ENCODE measurements at places on chromosomes 11 and 22. TPM values are rescaled to one million over a fixed set of nuclear protein-coding genes. Genes with fewer than 3 reads are reported as not detected.

Gene PDE2A
- 44.0 TPM for polyA plus RNA-seq

Gene ZNF280B
- 0.92 TPM for polyA plus RNA-seq

Gene HIC2
- polyA plus RNA-seq: 1.3 TPM

- no peak overlapping the region for H3K4me3 ChIP-seq
- H3K27me3 ChIP-seq: no peaks in the 10 kb centered on the region
- DNase-seq: no peak
- no peaks in the 10 kb centered on the region for H3K36me3 ChIP-seq
- no peaks in the 10 kb centered on the region for H3K4me1 ChIP-seq
- no peak overlapping the region for H3K27ac ChIP-seq
Measured at GRCh38 chr11:109853156-109853776, 239.9 kb upstream of the ZC3H12C start.

- no peaks in the 10 kb centered on the region for H3K36me3 ChIP-seq
- H3K4me1 ChIP-seq: no peaks in the 10 kb centered on the region
Measured at GRCh38 chr11:123719452-123719851, 22.0 kb downstream of the ZNF202 start.

- no peak overlapping the region for H3K27ac ChIP-seq
- H3K36me3 ChIP-seq: no peaks in the 10 kb centered on the region
- H3K4me1 ChIP-seq: peaks cover 2% of the 10 kb centered on the region
Measured at GRCh38 chr11:9017773-9018172, 14.0 kb upstream of the NRIP3 start.

- no peaks in the 10 kb centered on the region for H3K4me1 ChIP-seq
- no peak overlapping the region for H3K4me3 ChIP-seq
- no peaks in the 10 kb centered on the region for H3K27me3 ChIP-seq
- H3K27ac ChIP-seq: no peak overlapping the region
Measured at GRCh38 chr11:76176463-76176862, 29.8 kb downstream of the WNT11 start.

GRCh38 chr11:34029176-34029575 is 22.4 kb upstream of the CAPRIN1 start:
- no peaks in the 10 kb centered on the region for H3K36me3 ChIP-seq
- H3K27ac ChIP-seq: no peak overlapping the region
- H3K4me3 ChIP-seq: no peak overlapping the region
- no peak for DNase-seq
- H3K4me1 ChIP-seq: no peaks in the 10 kb centered on the region
- H3K27me3 ChIP-seq: no peaks in the 10 kb centered on the region

Data from ovary (tissue), 10 donors.